ENCODE measurements at places on chromosomes 7 and 10.

GRCh38 chr10:76041551-76041950, 610.1 kb downstream of the LRMDA start:
- no peak for DNase-seq

- no peak for DNase-seq
Measured at GRCh38 chr7:71308096-71308495, 176.2 kb downstream of the GALNT17 start.

GRCh38 chr7:29989257-29989995, at the start of gene SCRN1:
SCRN1 (minus strand) TSS chr7:29989801; CDS start chr7:29969067, 20,734 bp downstream.
- DNase-seq = no peak

GRCh38 chr10:130898381-130898780, 413.1 kb downstream of the TCERG1L start:
- no peak for DNase-seq

- DNase-seq = no peak
Measured at GRCh38 chr7:124208173-124208572, 175.3 kb upstream of the TMEM229A start.

GRCh38 chr7:157566631-157567006, 229.8 kb downstream of the DNAJB6 start:
- DNase-seq = no peak

DNA sequence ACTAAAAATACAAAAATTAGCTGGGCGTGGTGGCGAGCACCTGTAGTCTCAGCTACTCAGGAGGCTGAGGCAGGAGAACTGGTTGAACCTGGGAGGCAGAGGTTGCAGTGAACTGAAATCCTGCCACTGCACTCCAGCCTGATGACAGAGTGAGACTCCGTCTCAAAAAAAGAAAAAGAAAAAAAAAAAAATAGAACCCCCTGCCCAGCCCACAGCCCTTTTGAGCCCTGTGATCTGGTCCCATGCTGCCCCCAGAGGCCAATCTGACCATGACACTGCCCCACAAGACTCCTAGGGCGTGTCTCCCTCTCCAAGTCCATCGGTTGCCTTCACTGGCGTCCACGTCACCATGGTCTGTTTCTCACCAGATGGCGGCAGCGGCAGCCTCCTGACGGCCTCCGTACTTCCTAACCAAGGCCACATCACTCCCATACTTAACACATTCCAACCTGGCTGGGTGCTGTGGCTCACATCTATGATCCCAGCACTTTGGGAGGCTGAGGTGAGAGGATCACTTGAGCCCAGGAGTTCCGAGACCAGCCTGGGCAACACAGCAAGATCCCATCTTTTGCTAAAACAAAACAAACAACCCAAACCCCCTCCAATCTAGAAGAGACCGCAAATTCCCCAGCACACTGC, 18.0 kb downstream of the STX1A start:
- DNase-seq = no peak

GRCh38 chr10:91694170-91694794, 61.4 kb upstream of the PPP1R3C start:
- DNase-seq = no peak

GRCh38 chr10:117218654-117219053, 21.4 kb downstream of the KCNK18 start:
- DNase-seq = no peak

- DNase-seq = no peak
Measured at GRCh38 chr7:15403751-15404150, 158.1 kb downstream of the AGMO start.

GRCh38 chr10:92291921-92292845, 1.2 kb downstream of the MARCHF5 start:
- DNase-seq = no peak

- DNase-seq = no peak
Measured at GRCh38 chr7:13920053-13920697, 69.3 kb downstream of the ETV1 start.
